ENCODE measurements at places on chromosomes 16 and 17.

- no peak for DNase-seq
Measured at GRCh38 chr17:32215696-32216095, 49.9 kb upstream of the RHBDL3 start.

GRCh38 chr17:51372345-51373004 is 112.1 kb downstream of the UTP18 start:
- DNase-seq: no peak

DNA sequence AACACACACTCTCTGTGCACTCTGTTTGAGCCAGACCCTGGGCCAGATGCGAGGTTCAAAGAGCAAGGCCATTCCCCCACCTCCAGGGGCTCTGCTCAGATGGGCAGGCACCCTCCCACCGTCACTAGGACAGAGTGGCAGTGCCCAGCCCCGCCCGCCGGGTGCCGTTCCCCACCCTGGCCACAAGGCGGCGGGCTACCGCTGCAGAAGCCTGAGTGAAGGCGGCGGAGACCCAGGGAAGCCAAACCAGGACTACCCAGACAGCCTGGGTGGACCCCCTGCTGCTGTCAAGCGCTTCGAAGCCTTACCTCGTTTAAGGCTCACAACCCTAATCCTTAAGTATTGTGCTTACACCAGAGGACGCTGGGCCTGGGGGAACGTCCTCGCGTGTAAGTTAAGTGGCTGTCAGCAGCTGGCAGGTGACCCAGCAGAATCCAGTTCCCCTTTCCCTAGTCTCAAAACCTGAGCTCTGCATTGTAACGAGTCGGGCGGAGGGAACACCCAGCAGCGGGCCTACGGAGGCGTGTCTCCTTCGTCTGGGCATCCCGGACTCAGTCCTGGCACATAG is 4.5 kb downstream of the ARHGAP27 start:
- peak; percentile 84 for DNase-seq

GRCh38 chr17:6163612-6164333 is 93.6 kb downstream of the WSCD1 start:
- no peak for DNase-seq

GRCh38 chr17:44924107-44924544 is 8.8 kb upstream of the GFAP start:
- no peak for DNase-seq

DNA sequence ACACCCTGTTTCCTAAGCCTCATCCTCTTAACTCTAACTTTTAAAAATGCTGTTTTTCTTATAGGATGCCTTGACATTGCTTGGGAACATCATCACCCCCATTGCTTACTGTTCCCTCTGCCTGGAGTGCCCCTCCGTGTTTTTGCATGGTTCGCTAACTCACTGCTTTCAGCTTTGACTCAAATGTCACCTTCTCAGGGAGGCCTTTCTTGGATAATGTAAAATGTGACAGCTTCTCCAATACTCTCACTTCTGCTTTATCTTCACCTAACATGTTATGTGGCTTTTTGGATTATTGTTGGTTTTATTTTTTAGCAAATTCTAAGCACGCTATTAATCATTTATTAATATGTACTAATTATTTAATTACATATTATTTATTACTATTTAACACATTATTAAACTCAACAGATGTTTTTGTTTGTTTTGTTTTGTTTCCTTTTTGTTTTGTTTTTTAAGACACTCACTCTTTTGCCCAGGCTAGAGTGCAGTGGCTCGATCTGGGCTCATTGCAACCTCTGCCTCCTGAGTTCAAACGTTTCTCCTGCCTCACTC is 3.8 kb downstream of the CRYM start:
- no peak for DNase-seq

DNA sequence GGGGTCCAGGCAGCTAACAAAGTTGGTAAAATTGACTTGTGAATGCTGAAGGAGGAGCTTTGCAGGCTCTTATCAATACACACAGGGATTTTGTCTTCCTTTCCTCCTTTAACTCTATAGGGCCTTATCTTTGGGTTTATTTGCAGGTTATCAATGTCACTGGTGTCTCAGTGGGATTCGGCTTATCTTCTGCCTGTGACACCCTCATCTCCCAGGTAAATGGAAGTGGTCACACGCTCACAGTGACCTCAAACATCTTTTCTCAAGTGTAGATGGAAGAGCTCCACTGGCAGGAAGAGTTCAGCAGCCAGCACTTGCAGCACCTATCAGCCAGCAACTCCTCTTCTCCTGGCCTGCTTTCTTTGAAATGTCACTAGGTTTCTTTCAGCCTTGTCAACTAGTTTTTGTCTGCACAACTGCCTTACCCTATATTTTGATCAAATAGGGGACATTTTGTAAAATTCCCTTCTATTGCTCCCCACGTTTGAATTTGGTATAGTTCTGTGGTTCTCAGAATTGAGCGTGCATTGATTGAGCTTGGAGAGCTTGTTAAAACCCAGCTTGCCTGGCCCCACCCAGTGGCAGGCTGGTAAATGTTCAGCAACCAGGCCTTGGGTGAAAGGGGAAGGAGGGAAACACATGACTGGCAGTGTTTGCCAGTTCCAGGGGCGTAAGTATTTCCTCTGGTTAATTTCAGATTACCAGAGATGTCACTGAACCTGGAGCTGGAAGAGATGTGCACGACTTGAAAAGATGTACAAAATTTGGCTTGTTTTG is 12.8 kb downstream of the SLC47A1 start:
- no peak for DNase-seq

DNA sequence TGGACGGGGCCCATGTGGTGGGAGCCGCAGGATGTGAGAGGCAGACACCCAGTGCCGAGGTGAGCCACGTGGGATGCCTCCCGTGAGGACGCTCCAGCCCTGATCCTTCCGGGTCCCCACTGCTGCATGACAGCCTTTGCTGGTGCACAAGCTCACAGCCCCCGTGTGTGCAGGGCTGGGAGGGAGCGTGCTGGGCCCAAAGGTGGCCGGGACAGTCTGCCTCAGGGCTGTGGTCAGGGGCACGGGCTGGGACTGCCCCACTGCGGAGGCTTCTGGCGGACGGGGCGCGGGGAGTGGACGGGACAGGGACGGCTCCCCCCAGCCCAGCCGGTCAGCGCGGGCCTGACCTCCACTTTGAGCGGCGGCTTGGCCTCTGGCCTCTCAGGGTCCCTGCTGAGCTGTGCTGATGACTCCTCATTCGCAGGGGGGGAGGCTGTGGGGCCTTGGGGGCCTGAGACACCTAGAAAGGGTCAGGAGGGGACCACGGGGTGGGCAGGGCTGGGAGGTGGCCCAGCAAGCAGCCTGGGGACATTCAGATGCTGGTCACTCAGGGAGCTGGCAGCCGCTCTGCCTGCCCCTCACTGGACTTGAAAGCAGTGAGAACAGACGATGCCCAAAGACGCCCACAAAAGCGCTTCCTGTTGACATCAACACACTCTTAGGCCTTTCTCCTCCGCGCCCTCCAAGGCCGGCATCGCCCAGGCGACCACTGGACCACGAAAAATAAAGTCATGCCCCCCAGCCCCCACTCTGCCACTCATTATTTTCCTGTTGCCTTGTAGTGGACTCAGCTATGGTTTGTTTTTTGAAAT is 9.3 kb upstream of the METRNL start:
- DNase-seq: no peak

- DNase-seq: no peak
Measured at GRCh38 chr16:83842756-83843507, 35.2 kb downstream of the HSBP1 start.

DNA sequence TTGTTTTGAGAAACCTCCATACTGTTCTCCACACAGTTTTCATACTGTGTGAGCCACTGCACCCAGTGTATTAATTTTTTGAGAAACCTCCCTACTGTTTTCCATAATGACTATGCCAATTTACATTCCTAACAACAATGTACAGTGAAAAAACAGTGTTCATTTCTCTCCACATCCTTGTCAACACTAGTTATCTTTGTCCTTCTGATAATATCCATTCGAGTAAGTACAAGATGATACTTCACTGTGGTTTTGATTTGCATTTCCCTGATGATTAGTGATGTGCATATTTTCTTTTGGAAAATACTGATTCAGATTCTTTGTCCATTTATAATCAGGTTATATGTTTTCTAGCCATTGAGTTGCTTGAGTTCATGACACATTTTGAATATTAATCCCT is 462.0 kb downstream of the CDH11 start:
- DNase-seq: no peak

DNA sequence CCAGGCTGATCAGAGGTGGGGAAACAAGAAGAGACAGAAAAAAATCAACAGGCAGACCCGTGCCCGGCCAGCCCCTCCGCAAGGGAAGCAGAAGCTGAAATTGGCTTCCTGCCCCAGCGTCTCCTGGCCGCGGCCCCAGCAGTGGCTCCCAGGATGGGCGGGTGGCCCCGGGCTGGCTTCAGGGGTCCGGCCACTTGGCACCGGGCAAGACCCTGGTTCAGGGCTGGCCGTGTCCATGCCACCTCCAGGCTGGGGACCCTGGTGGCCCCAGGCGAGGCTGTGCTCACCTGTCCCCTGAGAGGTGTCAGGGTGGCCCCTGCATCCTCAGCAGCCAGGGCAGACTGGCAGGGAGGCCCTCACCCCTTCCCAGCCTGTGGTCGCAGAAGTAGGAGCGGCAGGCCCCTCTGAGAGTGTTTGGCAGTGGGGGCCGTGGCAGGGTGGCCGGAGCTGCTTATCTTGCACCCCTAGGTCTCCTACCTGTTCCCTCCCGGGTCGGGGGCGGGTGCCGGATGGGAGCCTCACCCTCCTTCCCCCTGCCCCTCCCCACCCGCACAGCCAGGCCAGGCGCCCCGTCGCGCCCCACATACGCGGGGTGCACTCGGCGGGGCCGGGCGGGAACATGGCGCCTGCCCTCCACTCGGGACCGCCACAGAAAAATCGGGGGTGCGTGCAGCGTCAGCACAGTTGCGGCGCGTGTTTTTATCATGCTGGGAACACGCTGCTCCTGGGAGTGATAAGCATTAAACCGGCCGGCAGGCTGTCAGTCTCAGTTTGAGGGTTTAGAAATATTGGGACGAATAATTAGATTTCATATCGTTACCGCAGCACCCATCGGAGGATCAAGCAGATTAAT is 46.7 kb upstream of the ZC3H18 start:
- no peak for DNase-seq

GRCh38 chr16:65621640-65622039 is 499.8 kb upstream of the CDH11 start:
- DNase-seq: no peak
